ENCODE measurements at places on chromosomes 6 and 20.

DNA sequence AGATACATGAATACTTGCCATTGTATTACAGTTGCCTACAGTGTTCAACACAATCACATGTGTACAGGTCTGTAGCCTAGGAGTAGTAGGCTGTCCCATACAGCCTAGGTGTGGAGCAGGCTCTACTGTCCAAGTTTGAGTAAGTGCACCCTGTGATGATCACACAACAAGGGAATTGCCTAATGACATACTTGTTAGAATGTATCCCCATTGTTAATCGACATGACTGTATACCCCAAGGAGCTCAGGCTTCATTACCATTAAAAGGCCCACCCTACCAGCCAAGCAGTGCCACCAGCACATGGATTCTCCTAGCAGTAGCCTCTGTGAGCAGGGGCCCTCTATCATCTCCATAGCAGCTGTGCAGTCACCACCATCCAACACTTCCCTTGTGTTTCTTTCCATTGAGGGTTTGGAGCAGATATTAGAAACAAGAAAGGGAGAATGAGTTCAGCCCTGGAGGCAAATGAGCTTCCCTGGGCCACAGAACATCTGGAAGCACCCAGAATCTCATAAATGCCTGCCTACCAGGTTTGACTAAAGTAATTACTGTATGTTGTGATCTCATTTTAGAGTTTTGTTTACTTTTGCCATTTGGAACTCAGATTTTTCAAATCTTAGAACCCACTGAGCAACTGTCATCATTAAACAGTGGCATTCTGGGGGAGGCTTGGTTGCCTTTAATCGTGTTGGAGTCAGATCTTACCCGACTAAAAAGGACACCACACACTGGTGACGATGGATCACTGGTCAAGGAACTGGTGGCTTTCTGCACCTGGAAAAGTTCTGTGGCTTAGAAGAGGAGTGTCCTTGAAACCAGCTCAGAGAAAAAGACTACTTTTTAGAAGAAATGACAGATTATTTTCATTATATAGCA lies 104.9 kb downstream of the TULP4 start:
- DNase-seq = no peak

GRCh38 chr6:24520929-24521546 lies 26.3 kb downstream of the ALDH5A1 start:
- DNase-seq = no peak

- no peak for DNase-seq
These were observed 65.9 kb downstream of the PREP start for GRCh38 chr6:105336986-105337385.

DNA sequence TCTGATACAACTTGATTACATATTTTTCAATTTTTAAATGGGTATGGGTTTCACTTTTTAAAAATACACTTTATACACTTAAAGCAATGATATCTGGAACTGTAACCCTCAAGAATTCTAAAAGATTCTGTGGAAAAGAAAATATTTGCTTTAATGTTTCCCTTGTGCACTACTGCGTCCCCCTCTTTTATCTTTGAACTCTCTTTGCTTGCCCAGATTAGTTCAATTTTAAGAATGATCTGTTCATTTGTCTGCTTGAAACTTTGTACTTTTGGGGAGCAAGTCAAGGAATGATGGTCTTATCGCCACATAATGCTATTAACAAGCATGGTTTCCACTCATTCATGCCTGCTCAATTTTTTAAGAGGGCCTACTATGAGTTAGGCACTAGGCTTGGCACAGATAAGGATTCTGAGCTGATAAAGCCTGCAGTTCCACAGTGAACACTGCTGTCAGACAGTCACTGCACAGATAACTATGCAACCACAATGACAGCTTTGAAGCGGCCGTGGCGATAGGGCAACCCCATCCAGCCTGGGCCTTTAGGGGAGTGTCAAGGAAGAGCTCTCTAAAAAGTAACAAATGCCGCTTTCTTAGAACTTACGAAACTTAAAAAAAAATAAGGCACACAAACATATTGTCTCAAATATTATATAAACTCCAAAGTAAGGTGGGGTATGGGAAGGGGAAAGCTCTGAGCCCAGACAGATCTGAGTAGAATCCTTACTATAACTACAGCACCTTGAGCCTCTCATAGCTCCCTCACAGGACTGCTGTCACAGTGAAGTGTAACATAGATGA lies 29.7 kb downstream of the FYN start:
- no peak for DNase-seq

- no peak for DNase-seq
These were observed 19.2 kb downstream of the PSMG4 start for GRCh38 chr6:3277851-3278416.

DNA sequence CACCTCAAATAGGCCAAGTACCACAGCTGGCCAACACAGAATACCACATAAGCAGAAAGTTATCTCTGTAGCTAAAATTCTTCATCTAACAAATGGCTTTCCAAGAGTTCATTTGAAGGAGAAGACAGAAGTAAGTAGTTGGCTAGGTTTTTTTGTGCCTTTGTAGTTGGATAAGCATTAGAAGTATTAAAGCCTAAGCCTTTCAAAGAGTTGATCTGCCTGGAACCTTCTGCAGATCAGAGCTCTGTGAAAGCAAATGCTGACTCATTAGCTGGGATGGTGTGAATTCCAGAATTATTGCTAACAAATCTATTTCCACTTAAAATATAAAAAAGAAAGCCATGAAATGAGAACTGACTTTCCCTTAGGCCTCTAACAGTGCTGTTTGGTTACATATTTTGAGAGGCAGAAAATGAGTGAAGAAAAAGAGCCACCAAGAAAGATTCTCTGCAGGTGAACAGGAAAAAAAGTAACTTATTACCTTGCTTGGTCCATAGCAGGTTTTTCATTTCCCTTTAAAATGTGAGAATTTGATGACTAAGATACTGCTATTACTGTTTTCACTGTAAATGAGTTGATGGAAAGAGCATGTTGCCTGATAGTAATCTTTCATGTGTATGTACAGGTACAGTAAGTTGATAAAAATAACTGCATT lies 763.2 kb upstream of the FLRT3 start:
- no peak for DNase-seq

GRCh38 chr6:133017581-133017980 lies 203.2 kb downstream of the RPS12 start:
- DNase-seq = no peak

GRCh38 chr6:142433419-142433818 lies 131.6 kb downstream of the ADGRG6 start:
- DNase-seq = no peak

GRCh38 chr20:51461306-51461705 lies 81.2 kb downstream of the NFATC2 start:
- no peak for DNase-seq

- no peak for DNase-seq
These were observed 16.8 kb downstream of the RALY start for GRCh38 chr20:34010405-34010931.

- no peak for DNase-seq
These were observed 888.8 kb downstream of the QKI start for GRCh38 chr6:164303102-164303964.

GRCh38 chr6:36248980-36249379 lies 20.9 kb upstream of the PNPLA1 start:
- no peak for DNase-seq

- no peak for DNase-seq
These were observed 7.1 kb downstream of the CABLES2 start for GRCh38 chr20:62400021-62400420.

DNA sequence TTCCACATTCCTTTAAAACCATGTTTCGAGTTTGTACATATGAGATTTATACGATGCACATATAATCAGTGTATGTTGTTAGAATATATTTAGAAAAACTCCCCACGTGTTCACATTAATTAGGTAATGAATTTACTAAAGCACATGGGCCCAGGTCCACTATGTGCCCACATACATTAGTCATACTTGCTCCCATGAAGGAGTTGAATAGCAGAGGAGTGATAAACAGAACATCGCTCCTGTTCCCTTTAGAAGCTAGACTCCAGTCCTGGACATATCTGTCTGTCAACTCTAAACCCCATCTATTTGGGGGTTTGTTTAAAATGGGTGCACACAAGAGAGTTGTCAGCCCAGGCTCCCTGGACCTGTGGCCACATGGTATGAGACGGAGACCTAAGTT lies 108.1 kb upstream of the TIAM2 start:
- DNase-seq = no peak

DNA sequence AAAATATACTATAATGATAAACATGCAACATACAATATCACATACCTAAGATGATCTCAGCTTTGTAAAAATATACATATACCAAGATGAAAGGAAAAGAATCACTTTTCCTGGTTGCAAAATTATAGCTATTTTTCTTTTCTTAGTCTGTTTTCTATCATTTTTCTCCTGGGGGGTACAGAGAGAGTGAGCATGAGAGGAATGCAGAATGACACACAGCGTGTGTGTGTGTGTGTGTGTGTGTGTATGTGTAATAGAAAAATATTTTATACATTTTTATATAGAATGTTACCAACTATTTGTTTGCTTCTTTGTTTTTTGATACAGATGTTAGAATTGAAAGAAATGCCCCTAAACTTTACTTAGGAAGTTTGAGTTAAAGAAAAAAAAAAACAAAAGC lies 64.3 kb downstream of the FAM83B start:
- no peak for DNase-seq

GRCh38 chr6:90103056-90103800 lies 193.4 kb downstream of the BACH2 start:
- no peak for DNase-seq

- DNase-seq = no peak
These were observed 69.5 kb upstream of the MAP3K7 start for GRCh38 chr6:90656325-90656724.

GRCh38 chr20:9839626-9840025 lies 750 bp upstream of the PAK5 start:
- no peak for DNase-seq
